ENCODE measurements at places on chromosomes 3 and 15.

DNA sequence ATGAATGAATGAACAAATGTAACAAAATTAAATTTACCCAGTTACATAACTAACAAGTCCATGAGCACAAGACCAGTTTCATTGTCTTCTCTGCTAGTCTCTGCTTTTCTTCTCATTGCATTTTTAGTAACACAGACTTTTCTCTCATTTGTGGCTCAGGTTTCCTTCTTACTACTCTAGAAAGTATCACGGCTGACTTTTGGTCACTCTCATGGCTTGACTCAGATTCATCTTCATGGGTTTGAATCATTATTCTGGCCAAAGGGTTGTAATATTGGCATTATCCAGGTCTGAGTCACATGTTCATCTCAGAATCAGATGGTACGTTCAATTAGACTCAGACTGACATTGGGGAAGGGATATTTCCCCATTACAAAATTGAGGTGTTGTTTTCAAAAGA is 121.5 kb upstream of the SATB1 start:
- DNase-seq = no peak

DNA sequence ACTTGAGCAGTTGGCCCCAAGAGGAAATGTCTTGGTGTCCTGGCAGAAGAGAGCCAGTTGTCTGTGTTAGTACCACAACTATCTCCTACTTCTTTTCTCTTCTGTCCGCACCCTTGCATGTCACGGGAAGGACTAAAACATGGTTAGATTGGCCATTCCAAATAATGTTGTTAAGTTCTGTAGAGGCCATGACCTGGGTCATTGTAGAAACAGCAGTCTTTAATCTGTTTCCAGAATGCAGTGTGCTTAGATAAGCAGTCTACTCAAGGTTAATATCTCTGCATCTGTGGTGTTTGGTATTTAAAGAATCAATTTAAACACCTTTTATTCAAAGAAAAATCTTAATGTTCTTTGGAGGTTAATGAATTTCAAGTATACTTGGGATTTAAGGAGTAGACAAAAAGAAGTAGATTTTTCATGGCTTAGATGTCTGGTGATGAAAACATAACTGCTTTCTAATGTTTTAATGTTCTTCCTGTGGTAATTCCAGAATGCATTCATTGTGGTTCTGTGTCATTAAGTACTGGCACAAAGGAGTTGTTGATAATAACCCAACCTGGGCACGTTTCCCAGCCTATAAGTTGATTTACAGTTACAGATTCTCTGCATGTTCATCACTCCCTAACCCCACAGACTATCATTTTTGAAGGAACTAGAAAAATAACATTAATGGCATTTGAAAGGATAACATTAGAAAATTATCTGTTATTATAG is 58.9 kb downstream of the TMEM108 start:
- no peak for DNase-seq

- no peak for DNase-seq
These were observed 115.7 kb upstream of the TSPAN3 start for GRCh38 chr15:77186594-77187011.

DNA sequence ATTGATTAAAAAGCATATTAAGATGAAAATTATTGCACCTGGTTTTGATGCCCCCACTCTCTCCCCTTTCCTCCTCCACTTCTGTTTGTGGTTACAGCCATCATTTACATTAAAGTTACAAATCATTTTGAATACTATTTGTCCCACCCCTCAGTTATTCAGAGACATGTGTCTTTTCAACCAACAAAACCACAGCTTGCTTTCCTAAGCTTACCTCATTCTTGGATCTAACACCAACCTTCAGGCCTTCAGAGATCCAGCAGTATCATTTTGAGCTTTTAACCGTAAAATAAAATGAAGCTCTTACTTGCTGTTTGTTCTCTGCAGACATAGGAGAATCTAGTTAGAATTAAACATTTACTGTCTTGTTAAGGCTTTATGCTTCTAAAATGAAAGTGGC is 4.7 kb downstream of the PXYLP1 start:
- no peak for DNase-seq

- no peak for DNase-seq
These were observed 316.1 kb downstream of the TLE3 start for GRCh38 chr15:69781411-69782125.

DNA sequence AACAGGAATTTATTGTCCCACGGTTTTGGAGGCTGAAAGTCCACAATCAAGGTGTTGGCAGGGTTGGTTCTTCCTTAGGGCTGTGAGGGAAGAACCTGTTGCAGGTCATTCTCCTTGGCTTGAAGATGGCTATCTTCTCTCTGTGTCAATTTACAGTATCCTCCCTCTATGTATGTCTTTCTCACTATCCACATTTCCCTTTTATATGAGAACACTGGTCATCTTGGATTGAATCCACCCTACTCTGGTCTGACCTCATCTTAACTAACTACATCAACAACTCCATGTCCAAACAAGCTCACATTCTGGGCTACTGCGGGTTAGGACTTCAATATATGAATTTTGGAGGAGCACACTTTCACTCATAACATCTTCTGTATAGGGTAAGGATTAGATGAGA is 61.9 kb downstream of the CLDN1 start:
- no peak for DNase-seq

- DNase-seq = no peak
These were observed 30.7 kb downstream of the LRTM1 start for GRCh38 chr3:54897028-54897711.

DNA sequence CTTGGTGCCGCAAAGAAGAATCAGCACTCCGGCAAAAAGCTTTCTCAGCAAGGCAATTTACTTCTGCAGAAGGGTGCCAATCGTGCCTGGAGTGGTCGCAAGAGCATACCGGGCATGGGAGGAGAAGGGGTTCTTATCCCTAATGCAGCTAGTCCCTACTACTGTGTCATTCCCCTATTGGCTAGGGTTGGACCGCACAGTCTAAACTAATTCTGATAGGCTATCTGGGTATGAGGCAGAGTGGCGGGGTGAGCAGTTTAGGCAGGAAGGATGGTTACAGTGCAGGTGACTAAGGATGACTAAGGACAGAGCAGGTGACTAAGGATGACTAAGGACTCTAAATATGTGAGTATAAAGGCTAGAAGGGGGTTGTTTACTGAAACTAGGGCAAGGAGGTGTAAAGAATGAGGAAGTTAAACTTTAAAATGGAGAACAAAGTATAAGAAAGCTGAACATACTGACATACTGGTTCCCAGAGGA is 52.9 kb downstream of the PGBD4 start:
- no peak for DNase-seq

DNA sequence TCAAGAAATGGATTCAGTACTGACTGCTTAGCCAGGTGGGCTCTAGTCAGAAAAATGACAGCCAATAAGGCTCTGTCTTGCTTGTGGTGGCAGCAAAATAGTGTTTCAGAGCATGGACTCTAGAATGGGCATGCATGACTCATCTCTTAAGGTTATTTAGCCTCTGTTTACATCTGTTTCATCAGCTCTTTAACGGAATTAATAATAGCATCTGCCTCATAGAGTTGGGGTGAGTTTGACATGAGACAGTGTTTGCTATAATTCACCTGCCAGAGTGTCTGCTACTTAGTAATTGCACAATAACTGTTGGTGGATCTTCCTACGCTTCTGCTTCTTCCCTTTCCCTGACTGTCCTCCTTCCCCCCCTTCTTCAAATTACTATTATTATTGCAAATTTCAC is 350.4 kb upstream of the SEMA6D start:
- no peak for DNase-seq

- DNase-seq = peak; percentile 38
These were observed 161.3 kb upstream of the TLE3 start for GRCh38 chr15:70259028-70259424.

DNA sequence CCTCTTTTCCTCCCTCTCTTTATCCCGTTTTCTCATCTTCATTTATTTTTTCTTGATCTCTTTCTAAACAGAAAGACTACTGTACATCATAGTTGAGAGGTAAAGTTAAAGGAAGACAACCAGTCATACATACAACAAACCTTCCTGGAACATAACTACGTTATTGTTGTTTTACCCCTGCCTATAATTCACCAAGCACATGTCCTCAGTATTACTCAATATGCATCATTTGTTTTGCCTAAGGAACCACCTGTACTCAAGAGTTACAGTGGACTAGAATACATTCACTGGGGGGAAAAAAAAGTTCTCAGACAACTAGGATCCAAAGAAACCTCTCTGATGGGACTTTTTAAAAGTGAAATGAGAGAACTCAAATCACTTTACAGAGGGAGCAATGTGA is 344.7 kb upstream of the RBMS3 start:
- no peak for DNase-seq

DNA sequence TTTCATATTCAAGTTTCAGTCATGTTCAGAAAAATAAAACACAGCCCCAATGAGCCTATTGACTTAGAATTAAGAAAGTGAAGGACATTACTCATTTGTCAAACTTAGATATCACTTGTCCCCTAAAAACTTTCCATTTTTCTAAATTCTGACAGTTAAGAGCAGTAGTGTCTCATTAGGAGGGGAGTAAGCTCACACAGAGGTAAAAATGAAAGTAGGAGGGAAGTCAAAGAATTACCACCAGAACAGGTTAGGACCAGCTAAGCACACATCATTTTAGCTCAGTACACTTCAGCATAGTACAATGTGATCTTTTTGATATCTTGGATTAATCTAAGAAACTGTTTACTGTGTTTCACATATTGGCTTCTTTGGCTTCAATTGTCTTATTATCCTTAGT is 64.3 kb downstream of the OSTN start:
- no peak for DNase-seq

DNA sequence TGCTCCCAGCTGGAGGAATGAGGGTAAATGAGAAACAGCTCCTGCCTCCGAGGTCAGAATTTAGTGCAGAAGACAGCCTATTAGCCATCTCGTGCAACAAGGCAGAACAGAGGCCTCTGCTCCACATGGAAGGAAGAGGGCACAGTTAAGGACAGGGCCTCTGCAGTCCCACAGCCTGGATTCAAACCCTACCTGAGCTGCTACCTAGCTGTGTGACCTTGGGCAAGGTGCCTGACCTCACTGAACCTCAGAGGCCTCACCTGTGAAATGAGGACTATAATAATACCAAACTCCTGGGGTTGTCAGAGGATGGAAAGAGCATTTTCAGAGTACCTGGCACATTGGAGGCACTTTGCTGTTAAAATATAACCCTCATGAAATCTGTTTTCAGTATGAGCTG is 285.7 kb upstream of the CTNNB1 start:
- DNase-seq = no peak

GRCh38 chr3:127781411-127782001 is 40.8 kb downstream of the MGLL start:
- no peak for DNase-seq

DNA sequence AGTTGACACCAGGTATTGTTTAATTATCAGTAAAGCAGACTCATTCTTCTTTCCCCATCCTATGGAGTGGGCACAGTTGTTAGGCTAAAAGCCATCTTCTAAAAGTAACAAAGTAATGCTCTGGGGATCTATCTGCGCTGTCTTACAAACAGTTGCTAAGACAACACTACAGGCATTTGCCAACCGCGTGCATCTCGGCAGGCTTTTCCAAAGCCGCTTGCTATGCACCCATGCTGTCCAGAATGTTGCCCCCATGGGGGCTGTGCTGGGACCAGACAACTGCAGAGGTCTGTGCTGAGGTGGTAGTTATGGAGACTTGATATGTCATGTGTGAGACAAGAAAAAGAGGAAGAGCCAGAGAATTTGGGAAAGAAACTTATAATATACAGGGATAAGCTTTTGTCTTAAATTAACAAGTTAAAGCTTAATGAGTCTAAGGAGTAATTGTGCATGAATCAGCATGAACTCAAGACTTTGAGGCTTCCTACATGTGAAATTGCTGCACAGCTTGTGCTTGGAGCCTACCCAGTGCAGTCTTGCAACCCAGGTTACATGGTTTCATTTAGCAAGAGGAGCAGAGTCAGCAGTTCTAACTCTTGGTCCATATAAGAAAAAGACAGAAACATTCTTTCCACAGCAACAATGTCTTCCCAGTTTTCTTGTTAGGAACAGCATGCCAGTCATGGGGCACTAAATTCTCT is 38.9 kb upstream of the DCLK3 start:
- no peak for DNase-seq

DNA sequence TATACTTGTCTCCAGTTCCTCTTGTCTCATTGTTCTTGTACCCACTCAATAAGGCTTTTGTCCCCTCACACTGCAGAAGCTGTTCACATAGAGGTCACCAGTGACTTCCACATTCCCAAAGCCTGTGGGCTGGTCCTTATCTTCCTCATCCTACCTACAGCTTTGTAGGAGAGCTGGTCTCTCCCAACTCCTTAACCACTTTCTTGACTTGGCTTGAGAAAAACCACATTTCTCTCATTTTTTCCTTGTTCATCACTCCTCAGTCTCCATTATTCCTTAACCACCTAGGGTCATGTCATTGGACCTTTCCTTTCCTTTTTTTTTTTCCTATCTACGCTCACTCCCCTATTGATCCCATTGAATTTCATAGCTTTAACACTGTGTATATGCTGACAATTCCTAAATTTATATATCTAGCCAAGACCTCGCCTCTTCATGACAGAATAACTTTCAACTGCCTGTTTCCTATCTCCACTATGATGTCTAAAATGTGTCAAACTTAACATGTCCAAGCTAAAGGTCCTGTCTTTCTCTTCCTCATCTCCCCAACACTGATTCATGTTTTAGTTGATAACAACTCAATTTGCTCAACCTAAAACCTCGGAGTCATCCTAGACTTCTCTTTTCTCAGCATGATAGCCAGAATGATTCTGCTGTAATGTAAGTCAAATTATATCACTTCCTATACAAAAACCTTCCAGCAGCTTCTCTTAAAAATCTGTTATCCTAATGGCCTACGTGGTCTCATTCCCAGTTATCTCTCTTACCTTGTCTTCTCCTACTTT is 49.5 kb downstream of the CEP63 start:
- no peak for DNase-seq

DNA sequence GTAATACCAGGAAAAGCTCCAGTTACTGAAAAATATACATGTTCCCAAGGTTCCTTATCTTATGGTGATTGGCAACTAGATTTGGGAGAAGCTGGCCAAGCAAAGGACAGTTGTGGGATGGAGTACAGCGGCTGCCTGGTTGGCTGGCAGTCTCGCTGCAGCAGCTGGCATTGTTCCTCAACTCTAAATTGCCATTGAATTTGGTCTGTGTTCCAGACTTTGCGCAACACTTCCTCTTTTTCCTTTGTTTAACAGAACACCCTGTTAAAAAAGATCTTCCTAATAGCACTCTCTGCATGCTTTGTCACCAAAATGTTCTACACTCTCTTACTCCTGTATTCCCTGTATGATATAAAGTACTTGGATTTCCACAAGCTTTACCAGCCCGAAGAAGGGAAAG is 420.6 kb upstream of the RBMS3 start:
- DNase-seq = no peak

DNA sequence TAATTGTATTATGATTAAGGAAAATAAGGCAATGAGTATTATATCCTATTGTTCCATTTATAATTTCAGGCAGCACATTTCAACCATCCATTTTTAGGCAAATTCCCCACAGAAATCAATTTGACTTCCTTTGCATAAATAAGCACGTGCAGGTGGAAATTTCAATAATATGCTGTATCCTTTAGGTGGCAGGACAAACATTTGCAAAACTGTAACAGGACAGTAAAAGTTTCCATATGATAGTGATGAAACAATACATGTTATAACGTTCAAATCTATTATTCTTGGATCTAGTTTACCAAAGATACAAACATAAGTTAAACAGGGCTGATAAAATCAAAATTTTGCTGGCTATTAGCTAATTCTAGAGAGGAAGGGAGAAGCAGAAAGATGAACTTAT is 8.5 kb downstream of the UACA start:
- DNase-seq = no peak

Data from SHP77 treated with DMSO at 0.1 percent for 48 hours (cell line).